ENCODE measurements at places on chromosomes 2 and 18. TPM values are rescaled to one million over a fixed set of nuclear protein-coding genes. Genes with fewer than 3 reads are reported as not detected.

Gene CTNNA2
- total RNA-seq = not detected

GRCh38 chr18:35387152-35387571, 10.0 kb upstream of the ZNF396 start:
- H3K36me3 ChIP-seq = peaks cover 3% of the 10 kb centered on the region
- no peak overlapping the region for H3K4me3 ChIP-seq
- no peak overlapping the region for H3K27ac ChIP-seq
- peaks cover 2% of the 10 kb centered on the region for H3K27me3 ChIP-seq
- DNase-seq = no peak

DNA sequence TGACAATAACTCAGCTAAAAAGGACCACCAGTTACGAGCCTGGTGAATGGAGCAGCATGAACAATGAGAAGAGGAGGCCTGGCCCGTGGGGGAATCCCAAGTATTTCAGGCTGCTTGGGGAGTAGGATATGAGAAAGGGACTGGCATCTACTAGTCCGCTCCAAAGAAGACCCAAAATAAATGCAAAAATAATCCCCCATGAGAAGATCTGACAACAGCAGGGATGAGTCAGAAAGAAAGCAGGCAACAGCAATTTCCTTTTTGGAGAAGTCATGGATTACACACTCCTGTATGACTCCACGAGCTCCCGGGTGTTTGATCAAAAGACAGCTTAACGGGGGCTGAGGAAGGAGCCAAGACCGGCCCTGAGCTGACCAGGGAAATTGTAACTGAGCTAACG, 111.4 kb downstream of the SOX11 start:
- peaks cover 11% of the 10 kb centered on the region for H3K4me1 ChIP-seq
- peak overlapping the region; percentile 49 for H3K27ac ChIP-seq
- peak overlapping the region; percentile 3 for H3K4me3 ChIP-seq
- DNase-seq = no peak
- H3K36me3 ChIP-seq = peaks cover 6% of the 10 kb centered on the region

Gene CENPA
- total RNA-seq = 2.6 TPM

GRCh38 chr2:239828192-239828972, 196.8 kb downstream of the NDUFA10 start:
- H3K27ac ChIP-seq = no peak overlapping the region
- H3K27me3 ChIP-seq = peaks cover 11% of the 10 kb centered on the region
- no peak for DNase-seq
- no peaks in the 10 kb centered on the region for H3K36me3 ChIP-seq

- H3K36me3 ChIP-seq = peaks cover 23% of the 10 kb centered on the region
- no peak overlapping the region for H3K4me3 ChIP-seq
- no peaks in the 10 kb centered on the region for H3K27me3 ChIP-seq
- no peak overlapping the region for H3K27ac ChIP-seq
- H3K4me1 ChIP-seq = peaks cover 26% of the 10 kb centered on the region
These were observed 62.6 kb upstream of the RPL31 start for GRCh38 chr2:100939445-100939844.

Data from chondrocyte (in vitro differentiated cells).